Activated CD8-positive, alpha-beta memory T cell treated with anti-CD3 and anti-CD28 coated beads, Interleukin-2, amount 10 ng/mL, durations not matched to agents 7 days and 5 days (primary cell): ENCODE measurements at places on chromosomes 2 and 18.

GRCh38 chr18:433298-433697 lies 67.2 kb downstream of the COLEC12 start:
- no peak for DNase-seq

GRCh38 chr2:143942486-143942885 lies 577.4 kb downstream of the ZEB2 start:
- DNase-seq, result no peak

DNA sequence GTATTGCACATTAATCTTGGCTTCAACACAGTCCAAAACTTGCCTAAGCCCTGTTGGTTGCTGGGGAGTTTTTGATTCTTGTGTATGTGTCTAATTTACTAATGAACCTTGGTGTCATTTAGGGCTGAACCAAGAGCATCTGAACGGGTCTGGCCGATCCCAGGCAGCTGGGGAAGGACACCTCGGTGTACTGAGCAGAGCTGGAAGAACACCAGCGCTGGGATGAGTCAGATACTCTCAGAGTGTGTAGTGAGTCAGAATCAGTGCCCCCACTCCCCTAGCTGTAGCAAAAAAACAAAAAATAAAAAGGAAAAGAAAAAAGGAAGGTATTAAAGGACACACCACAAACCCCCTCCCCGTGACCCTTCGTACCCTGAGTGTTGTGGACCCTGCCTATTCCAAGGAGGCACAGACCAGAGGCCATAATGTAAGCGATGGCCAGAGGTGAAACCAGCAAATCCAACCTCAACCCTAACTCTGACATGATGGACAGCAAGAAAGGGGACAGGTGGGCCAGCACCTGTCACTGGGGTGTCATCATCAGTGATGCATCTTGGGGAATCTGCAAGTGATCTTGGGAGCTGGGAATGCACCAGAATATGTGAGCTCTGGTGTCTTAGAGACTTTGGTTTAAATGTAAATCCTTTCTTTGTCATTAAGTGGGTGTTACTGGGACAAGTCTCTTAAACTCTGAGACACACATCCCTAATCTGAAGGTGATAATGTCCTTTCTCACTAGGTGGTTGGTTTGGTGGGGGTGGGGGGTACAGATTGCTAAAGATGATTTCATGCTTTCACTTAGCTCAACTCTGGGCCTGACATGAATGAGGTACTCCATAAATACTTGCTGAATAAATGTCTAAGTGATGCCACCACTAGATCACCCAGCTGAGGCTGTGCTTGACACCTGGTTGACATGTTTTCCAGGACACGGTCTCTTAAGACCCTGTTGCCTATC lies 34.2 kb upstream of the NCOA1 start:
- DNase-seq, result no peak

DNA sequence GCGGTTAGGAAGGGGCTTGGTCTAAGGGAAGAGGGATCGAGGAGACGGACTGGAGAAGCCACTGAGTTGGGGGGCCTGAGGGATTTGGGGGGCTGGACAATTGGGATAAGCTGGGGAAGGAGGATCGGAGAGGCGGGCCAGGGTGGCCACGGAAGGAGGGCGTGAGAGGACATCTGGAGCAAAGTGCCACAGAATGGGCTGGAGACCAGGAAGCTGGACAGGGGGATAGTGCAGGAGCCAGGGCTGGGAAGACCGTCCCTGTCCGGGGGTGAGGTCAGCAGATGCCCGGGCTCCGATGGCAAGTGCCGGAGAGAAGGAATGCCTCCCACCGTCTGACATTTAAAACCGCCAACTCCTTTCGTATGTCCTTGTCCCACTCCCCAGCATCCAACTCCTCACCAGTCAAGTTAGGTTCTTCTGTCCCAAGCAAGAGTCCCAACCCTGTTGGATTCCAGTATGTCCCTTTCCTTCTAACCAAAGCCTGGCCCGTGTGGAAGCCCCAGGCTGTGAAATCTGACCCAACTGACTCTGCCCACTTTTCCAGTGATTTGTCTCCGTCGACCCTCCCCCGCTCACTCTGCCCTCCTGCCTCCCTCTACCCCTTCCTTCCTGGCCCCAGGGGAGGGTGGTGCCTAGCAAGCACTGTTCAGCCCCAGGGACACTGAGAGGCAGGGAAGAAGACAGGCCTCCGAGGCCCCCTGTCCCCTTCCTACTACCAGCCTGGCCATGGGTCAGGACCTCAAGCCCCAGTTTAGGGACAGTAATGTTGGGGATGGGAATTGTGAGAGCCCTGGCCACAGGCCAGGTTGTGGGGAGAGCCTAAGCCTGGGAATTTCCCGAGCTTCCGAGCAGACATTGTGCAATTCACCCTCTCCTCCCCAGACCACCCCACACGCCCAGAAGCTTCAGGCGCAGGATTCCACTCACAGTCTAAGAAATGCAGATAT lies 31.5 kb upstream of the TMBIM1 start:
- DNase-seq, result no peak

- DNase-seq, result no peak
These were observed 1245.6 kb upstream of the CELF4 start for GRCh38 chr18:38811209-38811608.

DNA sequence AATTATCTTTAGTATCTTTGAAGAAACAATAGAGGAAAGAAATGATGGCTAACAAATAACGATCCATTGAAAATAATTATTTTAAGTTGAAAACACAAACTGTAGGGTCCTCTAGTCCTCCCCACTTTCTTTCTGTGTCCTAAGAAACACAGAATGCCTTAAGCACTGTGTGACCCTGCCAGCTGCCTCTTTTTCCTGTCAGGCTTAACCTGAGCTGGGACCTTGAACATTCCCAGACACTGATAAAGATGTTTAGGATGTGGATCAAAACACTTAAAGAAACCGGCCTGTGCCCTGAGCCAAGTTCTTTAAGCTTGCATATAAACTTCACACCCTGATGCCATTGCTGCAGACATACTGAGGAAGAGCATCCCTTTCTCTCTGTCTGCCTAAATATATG lies 755.4 kb upstream of the VRK2 start:
- no peak for DNase-seq
